ENCODE measurements at places on chromosomes 7 and 10.

- DNase-seq = no peak
Observed at GRCh38 chr7:44906965-44907364, 21.6 kb upstream of the PURB start.

GRCh38 chr10:124949543-124949942 is 7.6 kb downstream of the ZRANB1 start:
- no peak for DNase-seq

DNA sequence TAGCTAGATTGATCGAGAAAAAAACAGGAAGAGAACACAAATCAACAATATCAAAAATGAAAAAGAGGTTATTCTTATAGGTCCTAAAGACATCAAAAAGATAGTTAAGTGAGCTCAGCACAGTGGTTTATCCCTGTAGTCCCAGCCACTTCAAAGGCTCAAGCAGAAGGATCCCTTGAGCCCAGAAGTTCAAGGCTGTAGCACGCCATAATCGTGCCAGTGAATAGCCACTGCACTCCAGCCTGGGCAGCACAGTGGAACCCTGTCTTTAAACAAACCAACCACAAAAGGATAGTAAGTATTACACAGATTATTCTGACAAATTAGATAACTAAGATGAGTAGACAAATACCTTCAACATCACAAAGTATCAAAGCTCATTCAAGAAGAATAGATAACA is 83.2 kb downstream of the HBP1 start:
- DNase-seq = no peak

- no peak for DNase-seq
Observed at GRCh38 chr7:135168001-135168400, 2.5 kb downstream of the CYREN start.

DNA sequence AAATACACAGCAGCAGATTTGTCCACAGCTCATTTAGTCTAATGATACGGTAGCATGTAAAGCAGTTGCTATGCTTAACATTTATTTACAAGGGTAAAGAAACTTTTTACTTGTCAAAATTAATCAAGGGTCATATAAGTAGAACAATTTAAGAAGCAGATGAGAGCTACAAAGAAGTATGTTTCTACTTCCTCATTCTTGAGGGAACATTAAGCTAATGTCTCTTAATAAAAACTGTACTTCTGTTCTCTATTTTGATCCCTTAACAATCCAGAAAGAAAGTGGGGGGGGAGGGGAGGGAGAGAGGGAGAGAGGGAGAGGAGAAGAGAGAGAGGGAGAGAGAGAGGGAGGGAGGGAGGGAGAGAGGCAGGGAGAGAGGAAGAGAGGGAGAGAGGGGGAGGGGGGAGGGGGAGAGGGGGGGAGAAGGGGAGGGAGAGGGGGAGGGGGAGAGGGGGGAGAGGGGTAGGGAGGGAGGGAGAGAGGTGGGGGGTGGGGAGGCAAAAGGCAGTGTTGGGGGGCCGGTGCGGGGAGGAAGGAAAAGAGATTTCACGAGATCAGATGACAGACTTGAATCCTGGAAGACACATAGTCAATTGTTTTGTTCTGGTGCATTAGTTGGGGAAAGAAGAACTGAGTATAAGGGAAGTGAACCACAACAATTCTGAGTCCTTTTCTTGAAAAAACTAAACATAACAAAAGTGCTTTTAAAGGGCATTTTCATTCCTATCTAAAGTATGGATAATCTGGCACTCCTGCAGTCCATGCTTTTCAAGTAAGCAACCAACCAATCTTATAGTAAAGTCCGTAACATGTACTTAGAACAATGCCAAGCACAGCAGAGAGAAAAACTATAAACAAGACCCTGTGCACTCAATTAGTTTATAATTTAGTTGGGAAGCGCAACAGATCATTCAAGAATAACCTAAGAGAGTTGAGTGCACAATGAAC is 128.0 kb downstream of the USP6NL start:
- DNase-seq = no peak

DNA sequence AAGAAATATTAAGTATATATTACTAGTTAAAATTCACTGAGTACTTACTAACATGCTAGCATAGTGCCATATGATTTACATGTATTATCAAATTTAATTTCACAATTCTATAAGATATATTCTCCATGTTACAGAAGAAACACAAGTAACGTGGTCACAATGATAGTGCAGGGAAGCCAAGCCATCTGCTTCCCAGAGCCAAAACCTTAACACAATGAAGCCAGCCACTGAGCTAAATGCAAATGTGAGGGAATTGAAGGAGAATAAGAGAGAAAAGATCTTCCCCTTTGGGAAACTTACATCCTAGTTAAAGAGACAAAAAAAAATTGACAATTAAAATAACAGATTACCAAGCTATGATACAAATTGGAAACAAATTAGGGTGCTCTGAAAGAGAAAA is 63.6 kb downstream of the ELAPOR2 start:
- DNase-seq = no peak

DNA sequence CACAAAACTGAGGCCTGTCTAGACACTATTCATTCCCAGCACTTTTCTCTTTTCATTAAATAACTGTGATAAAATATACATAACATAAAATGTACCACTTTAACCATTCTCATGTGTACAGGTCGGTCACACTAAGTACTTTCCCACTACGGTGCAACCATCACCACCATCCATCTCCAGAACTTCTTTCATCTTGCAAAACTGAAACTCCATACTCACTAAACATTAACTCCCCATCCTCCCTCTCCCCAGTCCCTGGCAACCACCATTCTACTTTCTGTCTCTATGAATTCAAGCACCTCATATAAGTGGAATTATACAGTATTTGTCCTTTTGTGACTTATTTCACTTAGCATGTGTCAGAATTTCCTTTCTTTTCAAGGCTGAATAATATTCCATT is 53.0 kb downstream of the ARHGAP12 start:
- DNase-seq = no peak

DNA sequence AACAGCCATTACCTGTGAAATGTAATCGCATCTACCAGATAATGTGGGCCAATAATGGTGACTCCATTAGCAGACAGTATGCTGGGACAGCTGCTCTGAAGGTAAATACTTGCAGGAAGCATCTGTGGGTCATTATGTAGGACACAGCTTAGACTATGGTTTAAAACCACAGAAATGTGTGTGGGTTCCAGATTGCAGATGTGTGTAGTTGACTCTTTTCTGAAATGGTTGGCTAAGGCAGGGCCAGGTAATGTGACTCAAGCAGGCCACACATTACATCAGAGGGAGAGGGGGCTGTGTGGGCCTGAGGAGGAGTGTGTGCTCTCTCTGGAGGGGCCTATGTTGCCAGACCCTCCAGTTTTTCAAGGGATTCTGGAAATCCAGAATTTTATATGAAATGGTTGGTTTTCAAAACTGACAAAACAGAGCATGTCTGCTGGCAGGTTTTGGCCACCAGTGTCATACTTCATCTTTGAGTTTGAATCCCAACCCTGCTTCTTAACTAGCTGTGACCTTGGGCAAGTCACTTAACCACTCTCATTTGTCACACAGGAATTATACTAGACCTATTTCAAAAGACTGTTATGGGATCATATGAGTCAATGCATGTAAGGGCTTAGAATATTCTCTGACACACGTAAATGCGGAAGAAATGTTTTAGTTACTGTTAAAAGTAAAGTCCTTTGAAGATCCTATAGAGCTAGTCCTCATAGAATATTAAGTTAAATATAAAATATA is 64.5 kb downstream of the MCMBP start:
- DNase-seq = no peak

GRCh38 chr7:107937531-107937930 is 46.5 kb downstream of the DLD start:
- DNase-seq = no peak

DNA sequence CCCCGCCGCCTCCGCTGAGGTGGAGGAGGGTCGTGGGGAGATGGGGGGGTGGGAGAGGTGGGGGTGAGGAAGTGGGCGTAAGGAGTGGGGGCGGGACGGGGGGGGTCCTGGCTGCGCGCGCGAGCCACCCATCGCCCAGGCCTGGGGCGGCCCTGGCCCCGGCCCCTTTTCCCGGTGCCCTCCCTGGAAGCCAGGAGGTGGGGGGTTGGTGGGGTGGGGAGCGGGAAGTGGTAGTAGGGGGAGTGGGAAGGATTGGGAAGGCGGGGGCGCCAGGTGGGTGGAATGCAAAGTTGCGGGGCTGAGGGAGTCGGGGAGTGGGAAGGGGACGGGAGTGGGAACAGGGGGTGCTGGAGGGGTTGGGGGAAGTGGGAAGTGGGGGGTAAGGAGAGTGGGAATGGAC is 319 bp upstream of the MMD2 start:
- no peak for DNase-seq

DNA sequence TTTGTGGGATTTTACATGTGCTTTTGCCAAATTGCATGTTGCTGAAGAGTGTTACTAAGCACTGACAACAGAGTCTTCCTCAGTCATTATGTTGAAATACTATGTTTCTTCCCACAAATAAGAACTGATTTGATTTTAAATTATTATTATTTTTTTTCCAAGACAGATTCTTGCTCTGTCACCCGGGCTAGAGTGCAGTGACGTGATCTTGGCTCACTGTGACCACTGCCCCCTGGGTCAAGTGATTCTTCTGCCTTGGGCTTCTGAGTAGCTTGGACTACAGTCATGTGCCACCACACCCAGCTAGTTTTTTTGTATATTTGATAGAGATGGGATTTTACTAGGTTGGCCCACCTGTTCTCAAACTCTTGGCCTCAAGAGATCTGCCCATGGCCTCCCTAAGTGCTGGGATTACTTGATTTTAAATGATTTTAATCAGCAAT is 42.3 kb downstream of the MINPP1 start:
- DNase-seq = no peak

DNA sequence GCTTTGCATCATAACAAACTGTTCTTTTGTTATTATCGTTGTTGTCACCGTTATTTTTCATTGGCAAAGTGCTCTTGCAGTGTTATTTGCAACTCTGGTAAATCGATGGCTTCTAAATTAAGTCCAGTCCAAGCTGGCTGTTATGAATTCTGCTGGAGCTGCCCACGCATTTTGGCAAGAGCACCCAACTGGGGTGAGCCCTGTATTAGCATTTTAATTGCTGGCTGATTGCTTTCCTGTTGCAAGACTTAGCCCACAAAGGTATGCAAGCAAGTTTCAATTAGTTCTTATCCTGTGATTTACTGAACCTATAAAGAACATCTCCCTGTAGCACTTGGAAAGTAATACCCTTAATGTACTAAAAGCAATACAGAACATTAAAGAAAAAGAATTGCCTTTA is 226.8 kb downstream of the ACTR3B start:
- no peak for DNase-seq

DNA sequence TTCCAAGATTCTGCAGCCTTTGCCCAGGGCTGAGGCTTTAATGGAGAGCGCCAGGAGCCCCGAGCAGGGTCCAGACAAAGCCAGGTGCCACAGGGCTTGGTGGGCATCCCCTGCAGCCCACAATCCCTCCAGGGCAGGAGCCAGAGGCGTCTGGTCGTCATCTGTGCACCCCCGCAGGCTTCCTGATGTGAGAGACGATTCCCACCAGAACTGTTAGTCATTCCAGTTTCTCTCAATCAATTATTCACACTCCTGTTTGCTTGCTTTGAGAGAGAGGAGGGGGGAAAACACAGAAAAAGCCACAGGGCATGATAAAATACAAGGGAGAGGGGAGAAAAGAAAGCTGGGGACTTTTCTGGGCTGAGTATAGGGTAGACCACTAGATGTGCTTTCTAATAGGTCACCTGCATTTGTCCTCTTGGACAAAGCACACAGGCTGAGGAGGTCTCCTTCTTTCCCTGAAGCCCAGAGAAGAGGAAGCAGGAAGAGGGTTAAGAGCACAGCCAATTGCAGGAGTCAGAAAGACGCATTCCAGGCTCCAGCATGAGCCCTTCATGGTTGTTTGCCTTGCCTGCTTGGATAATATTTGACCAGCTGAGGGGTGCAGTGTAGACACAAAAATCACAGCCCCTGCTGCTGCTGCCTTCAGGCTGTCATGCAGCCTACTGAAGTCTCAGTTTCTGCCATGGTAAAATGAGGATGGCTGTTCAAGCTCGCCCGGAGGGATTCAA is 194.4 kb downstream of the PLXNA4 start:
- no peak for DNase-seq

DNA sequence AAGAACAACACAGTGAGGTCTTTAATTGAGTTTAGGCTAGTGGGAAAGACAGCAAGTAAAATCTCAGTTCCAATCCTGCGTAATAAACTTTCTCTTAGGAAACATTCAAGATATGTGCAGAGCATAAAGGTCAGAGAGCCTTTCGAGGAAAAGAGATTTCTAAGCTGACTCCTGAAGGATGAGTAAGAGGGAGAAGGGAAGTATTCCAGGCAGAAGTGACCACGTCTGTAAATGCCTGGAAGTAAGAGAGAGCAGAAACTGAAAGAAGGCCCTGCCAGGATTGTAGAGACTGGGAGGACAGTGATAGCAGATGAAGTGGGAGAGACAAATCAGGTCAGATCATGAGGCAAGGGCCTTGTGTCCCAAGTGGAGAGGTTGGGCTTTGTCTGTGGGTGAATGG is 41.8 kb downstream of the PNLIPRP3 start:
- DNase-seq = no peak

DNA sequence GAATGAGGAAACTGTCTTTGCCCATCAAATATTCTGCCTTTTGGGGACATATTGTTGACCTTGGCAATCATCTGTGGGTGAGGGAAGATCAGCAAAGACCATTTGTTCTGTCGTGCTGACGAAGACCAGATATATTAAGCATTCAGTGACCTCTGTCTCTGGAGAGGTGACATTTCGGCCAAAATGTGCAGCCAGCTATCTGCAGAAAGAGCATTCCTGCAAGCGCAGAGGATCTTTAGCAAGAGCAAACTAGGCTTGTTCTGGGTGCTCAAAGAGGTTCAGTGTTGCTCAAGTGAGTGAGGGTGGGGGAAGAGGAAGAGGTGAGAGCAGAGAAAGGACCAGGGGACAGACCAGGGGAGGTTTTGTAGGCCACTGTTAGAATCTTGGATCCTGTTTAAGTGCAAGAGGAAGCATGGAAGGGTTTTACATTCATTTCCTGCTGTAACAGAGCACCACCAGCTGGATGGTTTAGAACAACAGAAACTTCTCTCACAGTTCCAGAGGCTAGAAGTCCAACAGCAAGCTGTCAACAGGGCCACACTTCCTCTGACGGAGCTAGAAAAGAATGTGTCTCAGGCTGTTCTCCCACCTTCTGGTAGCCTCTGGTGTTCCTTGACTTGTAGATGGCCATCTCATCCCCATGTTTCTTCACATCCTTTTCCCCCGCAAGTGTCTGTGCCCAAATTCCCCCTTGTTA is 11.2 kb downstream of the C10orf120 start:
- no peak for DNase-seq

DNA sequence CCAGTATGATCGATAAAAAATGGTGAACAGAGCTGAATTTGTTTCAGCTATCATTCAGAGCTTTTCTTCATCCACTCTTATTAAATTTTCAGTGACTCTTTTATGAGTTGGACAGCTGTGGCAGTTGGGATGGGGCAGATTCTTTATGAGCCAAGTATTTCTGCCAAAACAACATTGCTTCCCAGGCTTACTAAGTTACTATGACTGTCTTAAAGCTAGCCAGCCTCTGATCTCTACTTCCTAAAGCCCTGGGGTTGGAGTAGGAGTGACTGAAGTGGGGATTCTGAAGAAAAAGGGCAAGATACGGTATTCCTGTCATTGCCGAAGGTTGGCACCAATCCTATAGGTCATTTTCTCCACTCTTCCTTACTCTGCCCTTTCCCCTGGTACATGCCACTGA is 12.7 kb downstream of the RPP30 start:
- no peak for DNase-seq

- DNase-seq = no peak
Observed at GRCh38 chr10:98270073-98270740, 2.2 kb upstream of the LOXL4 start.

- no peak for DNase-seq
Observed at GRCh38 chr7:5420067-5420880, 3.4 kb downstream of the TNRC18 start.
